Urinary bladder (tissue), 4 donors: ENCODE measurements at places on chromosomes 2 and 18. TPM values are rescaled to one million over a fixed set of nuclear protein-coding genes. Genes with fewer than 3 reads are reported as not detected.

The ESPNL gene
- polyA plus RNA-seq = 0.23 TPM

The RAD51AP2 gene
- not detected for polyA plus RNA-seq

The GTF2A1L gene
- 4.0 TPM for polyA plus RNA-seq

The BOLL gene
- polyA plus RNA-seq = not detected

The PAIP2B gene
- polyA plus RNA-seq = 4.2 TPM

The SF3B1 gene
- polyA plus RNA-seq = 136 TPM

The RAPGEF4 gene
- 4.3 TPM for polyA plus RNA-seq

The TTR gene
- polyA plus RNA-seq = 0.82 TPM

The EFR3B gene
- 0.51 TPM for polyA plus RNA-seq

The XIRP2 gene
- polyA plus RNA-seq = not detected

The RASGRP3 gene
- polyA plus RNA-seq = 2.3 TPM

The FABP1 gene
- polyA plus RNA-seq = 4.7 TPM

The FBXO48 gene
- polyA plus RNA-seq = 0.68 TPM

The DAW1 gene
- polyA plus RNA-seq = not detected

The HOXD9 gene
- 5.6 TPM for polyA plus RNA-seq

The DLX2 gene
- polyA plus RNA-seq = 0.08 TPM

The LNPK gene
- 9.4 TPM for polyA plus RNA-seq

The CPLX4 gene
- not detected for polyA plus RNA-seq

The IL36B gene
- polyA plus RNA-seq = not detected

The FER1L5 gene
- 0.01 TPM for polyA plus RNA-seq

The ST8SIA5 gene
- polyA plus RNA-seq = 0.19 TPM

The CRYGC gene
- not detected for polyA plus RNA-seq

The TRIP12 gene
- 49.2 TPM for polyA plus RNA-seq

The RUFY4 gene
- polyA plus RNA-seq = 0.09 TPM

The MAP3K2 gene
- polyA plus RNA-seq = 11.3 TPM

The SP5 gene
- 2.8 TPM for polyA plus RNA-seq

The RND3 gene
- polyA plus RNA-seq = 45.0 TPM

The LRP1B gene
- polyA plus RNA-seq = 0.05 TPM

The NT5DC4 gene
- polyA plus RNA-seq = not detected

The ERMN gene
- 0.09 TPM for polyA plus RNA-seq

The NCOA1 gene
- 24.4 TPM for polyA plus RNA-seq

The AFF3 gene
- polyA plus RNA-seq = 15.1 TPM

The ADGRF3 gene
- polyA plus RNA-seq = 0.08 TPM

The SMYD1 gene
- polyA plus RNA-seq = 0.06 TPM

The CROCC2 gene
- 0.08 TPM for polyA plus RNA-seq

The ALK gene
- 0.29 TPM for polyA plus RNA-seq

The CRACDL gene
- polyA plus RNA-seq = 6.2 TPM

The HK2 gene
- 8.2 TPM for polyA plus RNA-seq

The ALPG gene
- not detected for polyA plus RNA-seq

The BMP10 gene
- not detected for polyA plus RNA-seq

The TMX3 gene
- polyA plus RNA-seq = 19.9 TPM

The CAPN13 gene
- polyA plus RNA-seq = 1.8 TPM

The PRKAG3 gene
- not detected for polyA plus RNA-seq

The CYS1 gene
- polyA plus RNA-seq = 6.2 TPM

The LAMA1 gene
- 0.54 TPM for polyA plus RNA-seq

The GRHL1 gene
- polyA plus RNA-seq = 2.8 TPM

The APCDD1 gene
- 200 TPM for polyA plus RNA-seq

The SAG gene
- 0.03 TPM for polyA plus RNA-seq

The PER2 gene
- polyA plus RNA-seq = 8.8 TPM

The IL1B gene
- 7.5 TPM for polyA plus RNA-seq

The CHST9 gene
- 0.38 TPM for polyA plus RNA-seq

The UGT1A4 gene
- polyA plus RNA-seq = 1.2 TPM

The CEBPZOS gene
- 27.8 TPM for polyA plus RNA-seq

The ANKRD53 gene
- polyA plus RNA-seq = 2.9 TPM

The IL1R2 gene
- 31.2 TPM for polyA plus RNA-seq

The SIX3 gene
- polyA plus RNA-seq = not detected

The KCNS3 gene
- polyA plus RNA-seq = 7.7 TPM

The MALT1 gene
- 8.1 TPM for polyA plus RNA-seq

The KCNIP3 gene
- 16.8 TPM for polyA plus RNA-seq
